ENCODE measurements at places on chromosomes 5 and 9. TPM values are rescaled to one million over a fixed set of nuclear protein-coding genes. Genes with fewer than 3 reads are reported as not detected.

DNA sequence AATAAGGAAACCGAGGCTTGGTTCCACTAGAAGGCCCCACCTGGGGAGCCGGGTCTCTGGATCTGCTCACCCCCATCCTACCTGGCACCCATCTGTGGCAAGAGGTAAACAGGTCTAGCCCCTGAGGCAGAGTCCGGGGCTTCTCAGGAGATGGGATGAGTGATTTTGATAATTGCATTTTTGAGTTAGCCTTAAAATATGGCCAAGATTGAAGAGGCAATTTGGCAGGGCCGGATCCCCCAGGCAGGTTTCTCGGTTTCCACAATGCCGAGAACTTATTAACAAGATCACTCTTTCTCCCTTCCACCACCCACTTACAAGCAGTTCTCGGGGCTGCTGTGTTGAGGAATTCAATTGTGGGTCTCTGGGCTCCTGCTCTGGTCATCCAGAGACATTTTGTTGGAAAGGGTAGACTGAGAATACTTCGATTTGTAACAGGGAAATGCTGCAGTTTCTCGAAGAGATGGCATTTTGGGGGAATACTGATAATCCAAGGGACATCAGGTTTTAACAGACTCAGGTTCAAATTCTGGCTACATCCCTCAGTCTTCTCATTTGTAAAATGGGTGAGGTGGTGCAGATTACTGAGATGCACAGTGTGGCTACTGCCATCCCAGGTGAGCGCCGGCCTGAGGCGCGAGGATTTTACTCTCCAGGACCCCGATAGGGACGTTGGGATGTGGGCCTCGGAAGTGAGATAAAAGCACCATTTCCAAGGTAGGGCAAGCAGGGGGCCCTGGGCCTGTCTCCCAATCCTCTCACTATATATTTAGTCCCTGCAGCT is 194.2 kb downstream of the CDK5RAP2 start:
- no peak for DNase-seq

GRCh38 chr9:87587356-87587745 is 89.7 kb downstream of the DAPK1 start:
- DNase-seq: no peak

GRCh38 chr5:124867137-124867704 is 120.8 kb upstream of the ZNF608 start:
- no peak for DNase-seq

- no peak for DNase-seq
These were observed 98.1 kb upstream of the TUT7 start for GRCh38 chr9:86452201-86452828.

Gene OR1N1
- total RNA-seq: not detected

- DNase-seq: no peak
These were observed 44.5 kb downstream of the SPRY4 start for GRCh38 chr5:142280066-142281007.

- DNase-seq: no peak
These were observed 441.2 kb upstream of the CHD1 start for GRCh38 chr5:99369797-99370593.

DNA sequence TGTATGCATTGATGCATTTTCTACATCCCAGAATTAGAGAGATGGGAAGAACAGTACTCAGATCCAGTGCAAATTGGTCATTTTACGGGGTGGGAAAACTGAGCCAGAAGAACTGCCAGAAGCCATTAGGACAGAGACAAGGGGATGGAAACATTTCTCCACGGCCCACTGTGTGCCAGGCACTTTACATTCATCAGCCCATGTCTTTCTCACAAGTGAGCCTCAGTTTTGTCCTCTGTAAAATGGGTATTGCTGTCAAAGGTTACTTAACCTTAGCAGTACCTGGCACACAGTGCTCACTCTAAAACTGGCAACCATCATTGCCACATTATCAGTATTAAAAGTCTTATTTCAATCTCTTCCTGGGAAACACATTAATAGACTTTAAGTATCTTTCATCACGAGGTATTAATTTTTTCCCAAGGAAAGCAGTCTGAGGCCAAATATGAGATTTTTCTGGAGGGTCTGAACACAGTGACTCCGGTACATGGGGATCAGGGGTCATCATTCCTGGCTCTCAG is 5.2 kb downstream of the DUSP1 start:
- DNase-seq: peak; percentile 99

Gene PCDHA11
- total RNA-seq: not detected

DNA sequence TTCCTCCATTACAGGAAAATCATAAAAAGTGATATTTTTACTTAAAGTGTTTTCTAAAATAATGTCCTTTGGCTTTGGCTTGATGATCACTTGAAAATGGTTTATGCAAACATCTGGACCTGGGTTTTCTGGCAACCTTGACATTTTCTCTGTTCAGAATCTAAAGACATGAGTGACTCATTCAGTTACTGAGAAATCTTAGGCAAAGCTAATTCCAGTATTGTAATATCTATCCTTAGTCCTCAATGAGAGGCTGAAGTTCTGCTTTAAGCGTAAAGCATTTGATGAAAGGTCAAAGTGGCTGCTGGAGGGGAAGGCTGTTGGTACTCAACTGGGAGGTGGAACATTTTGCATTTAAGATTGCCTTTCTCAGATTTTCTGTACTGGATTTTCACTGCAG is 2.3 kb downstream of the MAN2A1 start:
- no peak for DNase-seq

Gene SLC27A4
- 27.7 TPM for total RNA-seq

GRCh38 chr5:163478126-163478981 is 17.9 kb downstream of the HMMR start:
- DNase-seq: peak; percentile 10

GRCh38 chr5:156640691-156641241 is 209.3 kb upstream of the PPP1R2B start:
- no peak for DNase-seq

DNA sequence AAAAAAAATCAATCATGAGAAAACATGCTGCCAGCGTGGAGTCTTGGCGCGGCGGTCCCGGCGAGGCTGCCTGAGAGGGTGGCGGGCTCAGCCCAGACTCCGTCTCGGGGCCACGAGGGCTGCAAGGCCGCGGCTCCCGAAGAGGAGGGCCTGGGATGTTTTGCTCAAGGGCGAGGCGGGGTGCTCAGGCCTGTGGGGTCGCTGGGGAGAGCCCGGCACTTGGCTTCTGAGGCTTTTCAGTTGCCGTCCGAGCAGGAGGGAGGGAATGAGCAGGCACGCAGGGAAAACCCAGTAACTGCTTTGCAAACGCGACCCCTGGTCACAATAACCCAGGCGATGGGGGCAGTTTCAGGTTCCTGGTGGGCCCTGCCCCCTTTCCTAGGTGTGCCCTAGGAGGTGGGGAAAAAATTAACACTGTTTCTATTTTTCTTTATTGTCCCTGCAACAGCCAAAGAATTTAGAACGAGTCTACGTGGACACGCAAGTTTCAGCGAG is 3.2 kb upstream of the IRX2 start:
- no peak for DNase-seq

Gene LHX6
- total RNA-seq: not detected

- no peak for DNase-seq
These were observed 12.1 kb downstream of the JAK2 start for GRCh38 chr9:4997196-4997595.

DNA sequence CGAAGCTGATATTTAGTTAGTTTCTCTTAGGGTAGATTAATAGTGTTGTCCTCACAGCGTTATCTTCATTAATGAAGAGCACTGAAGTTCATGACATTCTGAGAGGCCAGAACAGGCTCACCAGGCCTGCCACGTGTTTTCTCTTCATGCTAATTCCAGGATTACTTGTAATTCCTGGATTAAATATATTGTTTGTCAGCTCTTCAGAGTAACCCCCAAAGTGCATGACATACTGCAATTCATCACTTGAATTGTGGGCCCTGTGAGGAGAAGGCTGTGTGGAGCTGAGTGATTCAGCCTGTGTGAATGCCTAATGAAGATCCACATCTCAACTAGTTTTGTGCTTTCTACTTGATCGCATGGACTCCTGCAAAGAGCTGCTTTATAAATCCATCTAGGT is 401.0 kb upstream of the ADAMTSL1 start:
- DNase-seq: no peak

- DNase-seq: no peak
These were observed 52.4 kb downstream of the TRIO start for GRCh38 chr5:14195588-14195987.

Gene GPX3
- 10.9 TPM for total RNA-seq

Gene HTR4
- not detected for total RNA-seq

Gene IL5
- not detected for total RNA-seq

GRCh38 chr9:134666831-134667230 is 25.2 kb downstream of the COL5A1 start:
- DNase-seq: no peak

- DNase-seq: no peak
These were observed 54.4 kb downstream of the ANKH start for GRCh38 chr5:14816999-14817761.

GRCh38 chr5:75199946-75200345 is 36.7 kb downstream of the ANKRD31 start:
- DNase-seq: no peak

DNA sequence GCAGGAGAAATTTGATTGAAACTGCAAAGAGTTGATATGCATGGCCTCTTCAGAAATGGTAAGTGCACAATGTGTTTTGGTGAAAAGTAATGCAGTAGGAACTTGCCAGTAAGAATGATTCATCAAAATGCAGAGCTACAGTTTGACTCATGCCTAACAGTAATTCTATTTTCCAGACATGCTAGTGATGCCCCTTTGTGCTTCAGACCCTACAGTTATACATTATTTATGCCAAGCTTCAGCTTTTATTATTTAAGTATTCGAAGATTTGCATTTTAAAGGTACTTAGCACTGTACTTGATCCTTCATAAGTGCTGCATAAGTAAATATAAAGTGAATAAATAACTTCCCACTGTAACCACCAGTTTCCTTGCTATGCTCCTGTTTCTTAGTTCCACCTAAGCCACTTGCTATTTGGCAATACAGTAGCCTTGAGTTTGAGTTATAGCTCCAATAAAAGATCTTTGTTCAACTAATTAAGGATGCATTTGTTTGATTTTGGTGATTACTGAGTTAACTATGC is 3.6 kb upstream of the SPATA31E1 start:
- DNase-seq: peak; percentile 67

DNA sequence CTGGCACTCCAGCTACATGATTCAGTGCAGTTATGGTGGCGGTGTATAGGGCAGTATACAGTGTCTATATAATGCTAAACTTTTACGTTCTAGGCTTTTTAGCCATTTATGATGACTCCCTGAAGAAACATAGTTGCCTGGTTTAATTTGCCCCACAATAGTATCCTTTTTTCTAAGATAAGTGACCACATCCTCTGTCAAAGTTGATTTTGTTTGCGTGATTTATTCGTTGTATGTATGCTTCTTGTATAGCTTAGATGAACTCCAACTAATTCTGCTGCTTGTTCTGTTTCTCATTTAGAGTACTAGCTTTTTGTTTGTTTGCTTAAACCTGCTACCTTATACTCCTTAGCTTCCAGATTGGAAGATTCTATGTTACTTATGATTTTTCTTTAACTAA is 83.6 kb downstream of the ERMP1 start:
- DNase-seq: no peak

DNA sequence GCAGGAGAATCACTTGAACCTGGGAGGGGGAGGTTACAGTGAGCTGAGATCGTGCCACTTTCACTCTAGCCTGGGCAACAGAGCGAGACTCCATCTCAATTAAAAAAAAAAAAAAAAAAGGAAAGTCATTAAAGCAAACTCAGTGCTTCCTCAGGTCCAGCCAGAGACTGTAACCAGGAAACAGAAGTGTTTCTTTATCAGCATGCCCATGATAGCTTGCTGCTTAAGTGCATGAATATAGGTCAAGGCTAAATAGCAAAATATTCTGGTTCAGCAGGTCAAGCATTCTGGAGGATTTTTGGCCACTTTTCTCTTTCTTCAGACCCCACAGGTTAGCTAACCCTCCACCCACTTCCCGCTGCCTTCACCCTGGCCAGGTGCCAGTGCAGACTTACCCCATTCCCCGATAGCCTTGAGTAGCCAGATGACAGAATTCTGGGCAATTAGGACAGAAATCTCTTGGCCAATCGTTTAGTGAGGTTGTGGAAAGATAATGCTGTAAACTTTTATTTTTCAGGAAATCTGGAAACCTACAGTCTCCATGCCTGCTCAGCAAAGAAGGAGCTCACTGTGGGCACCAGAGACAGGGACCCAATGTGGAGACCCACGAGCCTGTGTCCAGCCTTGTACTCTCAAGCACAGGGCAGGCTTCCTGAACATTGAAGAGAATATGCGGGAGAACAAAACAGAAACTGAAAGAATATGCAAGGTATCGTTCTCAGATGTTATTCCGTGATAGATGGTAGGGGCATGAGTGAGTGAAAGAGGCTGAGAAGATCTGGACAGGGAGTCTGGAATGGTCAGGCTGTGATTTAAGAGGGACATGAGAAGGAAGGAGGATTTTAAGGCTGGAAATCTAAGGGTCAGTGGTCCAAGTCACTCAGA is 4.2 kb upstream of the UGT3A2 start:
- no peak for DNase-seq

DNA sequence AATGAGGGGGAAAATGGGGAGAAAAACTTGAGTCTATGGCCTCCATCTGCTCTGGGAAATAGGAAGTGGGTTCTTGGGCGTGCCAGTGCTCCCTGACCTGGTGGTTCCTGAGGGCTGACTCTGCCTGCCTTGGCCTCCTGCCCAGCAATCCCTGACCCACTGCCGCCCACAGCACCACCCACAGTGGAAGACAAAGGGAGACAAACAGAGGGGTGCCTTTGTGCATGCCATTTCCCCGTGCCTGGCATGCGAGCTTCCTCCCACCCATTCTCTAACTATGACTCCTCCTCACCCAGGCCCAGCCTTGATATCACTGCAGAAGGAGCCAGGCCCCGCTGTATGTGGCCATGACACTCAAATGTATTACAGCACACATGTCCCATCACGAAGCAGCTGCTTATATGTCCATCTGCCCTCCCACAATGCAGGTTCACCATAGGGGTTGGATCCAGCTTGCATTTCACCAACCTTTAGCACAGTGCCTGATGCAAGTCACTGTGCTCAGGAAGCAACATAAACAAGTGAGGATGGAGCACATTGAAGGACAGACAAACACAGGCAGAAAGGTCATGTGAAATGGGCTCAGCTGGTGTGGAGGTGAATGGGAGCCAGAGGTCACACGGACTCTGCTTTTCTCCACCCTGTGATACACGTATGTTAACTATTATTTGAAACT is 84.4 kb downstream of the ADRB2 start:
- DNase-seq: no peak

- DNase-seq: no peak
These were observed 1.7 kb downstream of the DNM1 start for GRCh38 chr9:128204858-128205257.

GRCh38 chr9:88802533-88802932 is 188.7 kb upstream of the S1PR3 start:
- DNase-seq: no peak

DNA sequence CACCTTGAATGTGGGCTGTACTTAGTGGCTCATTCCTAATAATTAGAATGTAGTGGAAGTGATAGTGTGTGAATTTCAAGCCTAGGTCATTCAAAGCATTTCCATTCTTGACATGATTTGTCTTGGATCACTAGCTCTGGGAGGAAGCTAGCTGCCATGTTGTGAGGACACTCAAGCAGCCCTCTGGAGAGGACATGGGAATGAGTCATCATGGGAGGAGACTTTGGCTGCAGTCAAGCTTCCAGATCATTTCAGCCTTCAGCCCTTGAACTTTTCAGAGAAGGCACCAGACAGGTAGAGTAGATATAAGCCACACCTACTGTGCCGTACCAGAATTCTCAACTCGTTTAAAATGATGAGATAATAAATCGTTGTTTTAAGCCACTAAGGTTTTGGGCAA is 506.9 kb downstream of the ZNF608 start:
- no peak for DNase-seq

Measured in epithelial cell of proximal tubule (primary cell).